Stimulated activated CD8-positive, alpha-beta memory T cell treated with anti-CD3 and anti-CD28 coated beads, Interleukin-4, amount 100 ng/mL, for 1 hour (primary cell): ENCODE measurements at places on chromosomes 1 and 21.

- no peak for DNase-seq
These were observed at the start of gene MLLT11 for GRCh38 chr1:151060007-151060656. Gene MLLT11, plus strand, starts transcription at chr1:151060397. Its CDS starts 6,828 bp downstream, at chr1:151067225.

GRCh38 chr1:11462224-11462923 lies 16.6 kb upstream of the DISP3 start:
- no peak for DNase-seq

DNA sequence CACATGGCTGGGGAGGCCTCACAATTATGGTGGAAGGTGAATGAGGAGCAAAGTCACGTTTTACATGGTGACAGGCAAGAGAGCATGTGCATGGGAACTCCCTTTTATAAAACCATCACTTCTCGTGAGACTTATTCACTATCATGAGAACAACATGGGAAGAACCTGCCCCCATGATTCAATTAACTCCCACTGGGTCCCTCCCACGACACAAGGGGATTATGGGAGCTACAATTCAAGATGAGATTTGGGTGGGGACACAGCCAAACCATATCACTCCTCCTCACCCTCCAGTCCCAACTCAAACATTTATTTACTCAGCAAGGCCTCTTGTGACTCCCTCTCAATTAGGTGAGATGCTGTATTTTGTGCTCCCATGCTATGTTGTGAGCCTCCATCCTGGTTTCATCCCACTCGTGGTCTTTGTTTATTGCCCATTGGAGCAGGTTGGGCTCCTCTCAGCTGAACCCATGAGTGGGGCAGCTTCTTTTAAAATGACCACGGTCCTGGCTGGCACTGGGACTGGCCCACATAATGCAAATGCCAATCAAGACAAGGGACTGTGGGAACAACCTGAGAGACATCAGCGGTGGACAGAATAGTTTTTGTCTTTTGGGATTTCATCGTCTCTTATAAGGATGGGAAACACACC lies 28.8 kb downstream of the IRF2BP2 start:
- no peak for DNase-seq

GRCh38 chr21:33909756-33910155 lies 5.8 kb downstream of the ATP5PO start:
- DNase-seq, result no peak

DNA sequence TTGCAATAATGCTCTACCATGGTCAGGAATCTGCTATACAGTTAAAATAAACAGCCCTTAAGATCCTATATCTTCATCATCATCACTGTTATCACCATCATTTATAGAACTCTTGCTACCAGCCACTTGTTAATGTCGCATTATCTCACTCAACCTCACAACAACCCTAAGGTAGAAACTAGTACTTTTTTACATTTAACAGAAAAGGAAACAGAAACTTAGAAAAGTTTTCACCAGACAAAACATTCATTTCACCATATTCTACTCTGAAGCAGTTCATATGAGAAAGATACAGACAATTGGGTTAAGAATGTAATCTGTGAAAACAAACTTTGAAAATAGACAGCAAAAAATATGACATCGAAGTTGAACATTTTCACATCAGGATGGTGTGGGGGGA lies 262.6 kb downstream of the ATG4C start:
- DNase-seq, result no peak

DNA sequence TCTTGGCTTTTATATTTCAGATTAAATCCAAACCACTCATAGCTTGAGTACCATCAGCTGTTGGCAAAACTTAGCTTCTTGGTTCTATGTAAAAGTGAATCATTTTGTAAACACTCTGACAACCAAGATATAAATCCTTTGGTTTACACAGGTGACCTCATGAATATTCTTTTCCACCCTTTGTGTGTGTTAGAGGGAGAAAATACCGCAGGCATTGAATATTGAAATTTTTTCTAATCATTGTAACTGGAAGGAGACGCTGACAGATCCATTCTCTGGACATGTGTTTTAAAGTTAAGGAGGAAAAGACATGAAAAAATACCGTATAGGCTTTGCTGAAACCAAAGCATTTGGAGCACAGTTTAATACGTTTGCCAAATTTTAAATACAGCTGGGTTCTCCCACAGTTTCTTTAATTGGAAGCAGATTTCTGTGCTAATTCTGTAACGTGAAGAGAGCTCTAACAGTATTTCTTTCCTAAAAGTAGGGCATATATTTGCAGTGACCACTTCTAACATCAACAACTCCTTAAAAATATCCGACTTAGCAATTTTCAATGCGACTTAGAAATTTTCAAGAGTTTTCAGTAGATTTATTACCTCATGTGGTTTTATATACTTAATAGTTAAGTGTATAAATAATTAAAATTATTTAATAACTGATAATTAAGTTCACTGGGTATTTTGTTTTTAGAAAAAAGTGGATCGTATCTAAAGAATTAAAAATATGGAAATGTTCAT lies 388.2 kb downstream of the USP25 start:
- DNase-seq, result no peak

DNA sequence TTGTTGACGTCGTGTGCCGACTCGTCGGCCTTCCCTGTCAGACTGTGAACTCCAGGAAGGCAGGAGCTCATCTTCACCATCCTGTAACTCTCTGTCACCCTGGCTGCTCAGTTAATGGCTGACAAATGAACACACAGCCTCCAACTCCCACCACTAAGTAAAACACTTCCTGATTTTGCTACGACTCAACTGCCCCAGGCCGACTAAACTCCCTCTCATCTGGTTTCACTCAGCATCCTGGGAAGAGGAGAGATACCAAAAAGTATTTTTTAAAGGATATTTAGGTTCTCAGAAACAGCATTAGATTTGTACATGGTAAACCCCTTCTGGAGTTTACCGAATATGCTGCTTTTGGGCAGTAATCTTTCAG lies 18.2 kb upstream of the LHX4 start:
- no peak for DNase-seq

DNA sequence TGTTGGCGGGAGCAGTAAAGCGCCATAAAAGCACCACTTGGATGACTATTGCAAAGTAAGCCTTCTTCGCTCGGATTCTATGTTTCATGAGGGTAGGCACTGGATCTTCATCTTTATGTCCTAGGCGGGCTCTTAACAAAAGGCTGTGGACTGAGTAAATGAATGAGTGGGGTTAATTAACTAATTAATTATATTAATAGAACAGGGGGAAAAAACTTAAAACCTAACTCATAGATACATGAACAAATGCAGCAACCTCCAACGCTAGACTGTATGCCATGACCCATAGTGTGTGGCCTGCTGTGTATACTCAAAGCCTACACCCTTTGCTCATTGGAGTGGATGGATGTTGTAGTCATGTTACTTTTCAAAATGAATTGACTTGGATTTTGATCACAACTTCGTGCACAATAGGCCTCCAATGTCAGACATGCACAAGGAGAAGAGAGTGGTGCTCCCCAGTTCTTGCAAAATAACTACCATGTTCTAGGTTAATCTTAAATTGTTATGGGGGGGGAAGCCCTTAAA lies 417 bp upstream of the GFI1 start:
- DNase-seq, result no peak

DNA sequence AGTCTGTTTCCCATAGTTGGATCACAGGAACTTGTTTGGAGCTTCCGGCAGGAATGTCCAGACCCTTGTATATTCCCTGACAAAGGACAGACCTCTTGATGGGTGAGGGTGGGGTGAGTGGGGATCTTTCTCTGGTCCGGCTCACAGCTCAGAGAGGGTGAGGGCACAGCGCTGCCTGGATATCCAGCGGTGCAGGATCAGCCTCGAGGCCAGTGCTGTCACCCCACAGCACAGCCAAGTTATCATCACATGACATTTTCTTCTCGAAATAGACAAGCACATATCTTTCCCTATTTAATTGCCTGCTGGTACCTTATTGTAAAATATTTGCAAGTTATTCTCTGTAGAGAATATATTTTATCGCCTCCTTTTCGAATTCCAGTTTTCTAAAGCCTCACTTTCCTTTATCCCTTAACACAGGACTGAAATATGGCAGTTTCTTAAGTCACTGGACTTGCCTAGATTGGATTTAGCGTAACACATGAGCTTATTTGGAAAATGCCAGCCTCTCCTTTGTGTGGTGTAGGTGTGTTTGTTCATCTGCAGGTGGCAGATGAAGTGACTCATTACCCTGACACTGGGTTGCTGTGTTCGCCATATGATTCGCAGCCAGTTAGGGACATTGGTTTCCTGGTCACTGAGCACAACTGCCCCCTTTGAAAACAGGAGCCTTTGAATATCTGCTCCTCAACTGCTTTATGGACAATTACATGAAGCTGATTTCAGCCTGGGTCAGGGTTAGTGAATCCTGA lies 21.4 kb downstream of the CLIC6 start:
- DNase-seq, result no peak

GRCh38 chr21:26766826-26767325 lies 78.3 kb downstream of the ADAMTS1 start:
- DNase-seq, result no peak

DNA sequence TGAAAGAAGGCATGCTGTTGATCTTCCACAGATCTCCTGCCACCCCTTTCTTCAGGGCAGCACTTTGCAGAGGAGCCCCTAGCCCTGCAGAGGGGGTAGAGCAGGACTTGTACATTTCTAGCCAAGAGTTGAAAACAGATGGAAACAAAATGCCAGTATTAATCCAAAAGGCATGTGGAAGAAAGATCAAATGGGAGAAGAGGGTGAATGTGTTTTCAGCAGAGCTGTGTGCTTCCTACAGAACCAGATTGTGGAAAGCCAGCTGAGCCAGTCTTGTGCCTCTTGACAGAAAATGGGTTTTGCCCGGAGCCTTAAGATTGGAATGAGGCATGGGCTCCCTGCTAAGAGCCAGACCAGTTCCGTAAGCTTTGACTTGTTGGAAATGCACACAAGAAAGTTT lies 105.2 kb upstream of the TSPAN2 start:
- DNase-seq, result no peak

DNA sequence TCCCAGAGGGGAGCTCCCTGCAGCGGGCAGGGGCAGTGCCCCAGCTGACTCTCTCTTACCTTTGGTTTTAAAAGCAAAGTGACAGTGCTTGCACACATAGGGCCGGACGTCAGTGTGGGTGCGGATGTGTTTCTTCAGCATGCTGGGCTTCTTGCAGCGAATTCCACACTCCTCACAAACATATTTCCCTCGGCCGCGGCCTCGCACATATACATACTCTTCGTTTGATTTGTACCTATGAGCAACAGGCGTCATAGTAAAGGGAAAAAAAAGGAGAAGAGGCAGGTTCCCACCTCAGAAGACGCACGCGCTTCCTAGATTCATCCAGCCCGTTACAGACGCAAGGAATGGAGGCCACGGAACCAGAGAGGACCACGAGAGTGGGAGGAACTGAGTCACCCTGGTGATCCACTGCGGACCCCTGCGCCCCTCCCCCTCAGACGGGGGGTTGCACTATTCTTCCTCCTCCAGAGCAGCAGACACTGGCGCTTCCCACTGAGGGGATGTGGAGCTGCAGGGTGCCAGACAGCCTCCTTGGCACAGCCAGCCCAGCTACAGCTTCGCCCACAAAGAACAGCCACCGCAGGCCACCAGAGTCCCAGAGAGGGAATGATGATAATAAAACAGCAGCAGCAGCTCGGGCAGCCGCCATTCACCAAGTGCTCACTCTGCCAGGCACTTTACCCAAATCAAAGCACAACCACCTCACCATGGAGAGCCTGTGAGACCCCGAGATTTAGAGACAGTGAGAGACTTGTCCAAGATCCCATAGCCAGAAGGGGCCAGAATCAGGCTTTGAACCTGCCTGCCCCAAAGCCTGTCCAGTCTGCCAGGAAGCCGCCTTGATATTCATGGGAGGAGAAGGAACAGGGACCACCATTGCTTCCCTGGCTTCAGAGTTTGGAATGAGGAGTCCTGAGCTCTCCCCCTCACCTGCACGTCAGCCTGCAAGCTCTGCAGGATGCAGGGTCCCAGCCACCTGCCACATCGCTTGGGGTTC lies 40.5 kb upstream of the EDN2 start:
- DNase-seq, result no peak

DNA sequence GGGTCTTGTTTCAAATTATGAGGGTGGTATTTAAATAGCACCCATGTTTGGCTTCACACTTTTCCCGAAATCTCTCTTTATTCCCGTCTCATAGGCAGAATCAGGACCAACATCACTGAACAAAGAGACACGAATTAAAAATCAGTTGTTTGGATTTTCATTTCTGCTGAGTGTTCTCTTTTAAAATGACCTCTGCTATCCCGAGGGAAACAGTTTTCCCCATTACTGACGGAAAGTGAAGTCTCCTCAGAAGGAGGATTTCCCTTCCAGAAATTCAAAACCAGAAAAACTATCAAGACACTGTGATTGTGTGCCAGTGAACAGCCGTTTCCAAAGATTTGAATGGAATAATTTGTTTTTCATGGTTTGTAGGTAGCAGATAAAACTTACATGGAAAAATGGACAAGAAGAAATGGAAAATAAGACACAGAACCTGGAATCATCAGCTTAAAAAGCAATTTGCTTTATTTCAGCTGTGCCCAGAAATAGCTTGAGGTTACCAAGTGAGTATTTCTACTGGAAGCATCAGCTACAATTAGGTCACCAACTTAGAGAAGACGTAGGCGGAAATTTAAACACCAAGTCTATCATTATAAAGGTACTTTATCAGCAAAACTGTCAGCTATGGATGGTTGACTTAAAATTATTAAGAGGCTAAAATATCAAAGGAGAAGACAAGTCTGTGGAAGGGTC lies 68.5 kb downstream of the RUNX1 start:
- DNase-seq, result no peak

DNA sequence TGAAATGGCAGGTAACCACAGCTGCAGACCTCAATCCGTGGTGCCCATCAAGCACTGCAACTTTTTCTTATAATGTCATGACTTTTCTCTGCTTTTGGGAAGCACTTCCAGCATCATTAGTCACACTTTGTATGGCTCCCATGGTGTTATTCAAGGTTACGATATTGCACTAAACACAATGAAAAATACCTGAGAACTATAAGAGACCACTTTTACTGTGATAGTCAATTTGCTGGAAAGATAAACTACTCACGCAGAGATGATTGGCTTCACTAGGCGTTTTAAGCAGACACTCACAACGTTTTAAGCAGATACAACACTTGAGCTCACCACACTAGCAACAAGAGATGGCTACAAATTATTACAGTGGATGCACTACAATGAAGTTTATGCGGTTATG lies 103.2 kb upstream of the CHRM3 start:
- no peak for DNase-seq

DNA sequence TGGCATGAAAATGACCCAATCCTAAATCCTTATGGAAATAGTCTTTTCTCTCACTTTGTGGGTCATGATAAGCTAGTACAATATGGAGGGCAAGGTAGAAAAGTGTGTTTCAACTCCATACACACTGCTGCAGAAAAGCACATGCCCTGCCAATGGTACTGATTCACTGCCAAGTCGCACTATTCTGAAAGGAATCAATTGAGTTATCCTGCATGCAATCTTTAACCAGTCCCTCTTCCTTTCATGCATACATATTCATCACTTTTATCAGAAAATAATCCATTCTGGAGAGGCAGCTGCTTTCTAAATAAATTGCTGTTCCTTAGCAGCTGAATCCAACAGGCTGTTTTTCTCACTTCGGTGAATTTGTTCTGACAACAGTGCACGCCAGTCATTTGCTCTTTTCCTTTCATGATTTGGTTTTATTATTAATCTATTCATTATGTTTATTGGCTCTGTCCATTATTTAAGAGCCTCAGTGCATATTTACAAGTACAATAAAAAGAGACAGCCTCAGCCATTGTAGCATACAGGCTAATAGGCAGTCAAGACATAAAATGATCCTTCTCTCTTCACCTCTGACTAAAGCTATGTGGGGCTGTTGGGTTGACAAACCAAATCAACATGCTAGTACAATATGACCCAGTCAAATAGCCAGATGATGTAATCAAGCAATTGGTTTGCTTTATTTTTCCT lies 108.8 kb downstream of the CHD1L start:
- DNase-seq, result no peak

GRCh38 chr1:89844860-89845259 lies 24.0 kb downstream of the LRRC8D start:
- no peak for DNase-seq

- no peak for DNase-seq
These were observed 3.2 kb downstream of the TBX15 start for GRCh38 chr1:118984722-118985639.
